ENCODE measurements at places on chromosomes 12 and 14.

DNA sequence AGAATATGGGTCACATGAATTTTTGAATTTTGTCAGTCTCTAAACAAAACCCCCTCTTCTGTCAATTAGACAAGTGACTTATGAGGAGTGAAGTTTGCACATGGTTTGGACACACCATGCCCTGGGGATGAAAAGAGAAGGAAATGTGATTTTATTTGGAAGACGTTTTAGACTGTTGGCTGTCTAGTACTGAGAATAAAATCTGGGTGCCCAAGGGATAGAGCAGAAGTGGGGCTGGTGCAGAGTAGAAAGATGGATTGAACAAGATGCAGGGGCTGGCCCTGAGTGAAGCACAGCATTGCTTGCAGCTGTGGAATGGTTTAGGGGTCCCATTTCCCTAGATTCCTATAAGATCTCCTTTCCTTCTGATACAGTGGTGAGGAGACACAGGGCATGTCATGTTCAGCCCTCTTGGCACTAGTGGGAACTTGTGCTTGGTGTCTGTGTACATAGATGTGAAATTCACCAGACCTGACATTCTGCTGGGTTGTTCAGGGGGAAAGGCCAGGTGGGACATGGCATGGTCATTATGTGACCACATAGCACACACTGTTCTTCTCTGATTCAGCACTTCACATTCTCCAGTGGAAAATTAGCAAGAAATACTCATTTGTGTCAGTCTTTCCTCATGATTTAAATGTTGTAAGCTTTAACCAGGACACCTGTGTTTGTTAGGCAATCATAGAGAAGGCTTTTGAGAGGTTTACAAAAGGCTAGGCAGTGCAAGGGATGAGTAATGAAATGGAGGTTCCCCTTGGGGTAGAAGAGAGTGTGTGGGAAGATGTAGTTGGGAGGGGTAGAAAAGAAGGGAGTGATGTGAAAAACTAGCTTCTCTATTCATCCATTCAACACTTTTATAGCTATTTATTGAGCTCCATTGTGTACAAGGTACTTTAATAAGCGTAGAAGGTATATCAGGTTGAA, 202.3 kb upstream of the IGF1 start:
- DNase-seq, result no peak

DNA sequence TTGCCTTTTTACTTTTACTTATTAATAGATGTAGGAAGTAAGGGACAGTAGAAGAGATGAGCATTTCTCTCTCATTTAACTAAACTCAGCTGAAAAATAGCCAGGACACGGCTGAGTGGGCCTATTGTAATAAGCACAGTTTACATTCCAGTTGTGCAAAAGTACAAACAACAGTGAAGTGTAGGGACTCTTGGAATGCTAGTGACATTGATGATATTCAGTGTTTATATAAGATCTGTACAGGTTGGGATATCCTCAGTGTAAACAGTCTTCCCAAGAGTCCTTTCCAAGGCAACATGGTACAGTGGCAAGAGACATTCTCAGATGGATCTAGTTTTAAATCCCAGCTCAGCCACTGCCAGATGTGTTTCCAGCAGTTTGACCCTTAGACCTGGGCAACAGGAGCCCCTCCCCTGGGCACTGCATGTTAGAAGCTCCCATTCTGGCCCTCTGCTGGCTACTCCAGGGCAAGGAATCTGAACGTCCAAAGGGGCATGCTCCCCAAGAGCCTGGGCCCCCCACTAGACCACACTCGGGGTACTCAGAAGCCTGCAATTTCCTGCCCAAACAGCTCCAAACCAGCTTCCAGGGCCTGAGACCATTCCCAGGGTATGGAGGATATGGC, 55.3 kb downstream of the STAB2 start:
- DNase-seq, result no peak

- no peak for DNase-seq
Measured at GRCh38 chr12:91561301-91561957, 378.8 kb upstream of the DCN start.

GRCh38 chr14:106380740-106381139, 854.4 kb downstream of the TMEM121 start:
- DNase-seq, result no peak

GRCh38 chr12:3593906-3594483, 103.0 kb downstream of the PRMT8 start:
- no peak for DNase-seq

- no peak for DNase-seq
Measured at GRCh38 chr14:53331247-53331646, 178.1 kb upstream of the DDHD1 start.

DNA sequence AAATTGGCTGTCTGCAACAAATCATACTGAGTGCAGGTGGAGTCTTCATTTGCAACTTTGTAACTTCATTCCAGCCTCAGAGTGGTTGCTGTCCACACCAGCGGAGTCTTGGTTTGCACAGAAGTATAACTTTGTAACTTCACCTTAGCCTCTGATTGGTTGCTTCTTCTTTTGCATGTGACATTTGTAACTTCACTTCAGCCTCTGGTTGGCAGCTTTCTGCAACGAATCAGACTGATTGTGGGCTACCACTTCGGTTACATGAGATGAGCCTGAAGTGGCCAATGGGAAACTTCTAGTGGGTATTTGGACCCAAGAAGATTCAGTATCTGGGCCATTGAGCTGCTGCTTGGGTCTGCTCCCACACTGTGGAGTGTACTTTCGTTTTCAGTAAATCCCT, 17.8 kb downstream of the RASSF8 start:
- DNase-seq, result no peak

GRCh38 chr12:83186419-83186818, 499.7 kb downstream of the TMTC2 start:
- no peak for DNase-seq

GRCh38 chr12:62783881-62784280, 151.1 kb downstream of the PPM1H start:
- DNase-seq, result no peak

GRCh38 chr14:104385531-104386101, 193.9 kb upstream of the C14orf180 start:
- no peak for DNase-seq

GRCh38 chr12:26426652-26427051, 231.3 kb downstream of the SSPN start:
- no peak for DNase-seq

- DNase-seq, result no peak
Measured at GRCh38 chr14:72545411-72546311, 348.2 kb downstream of the DPF3 start.

GRCh38 chr14:98404811-98405210, 867.2 kb downstream of the BCL11B start:
- no peak for DNase-seq

- no peak for DNase-seq
Measured at GRCh38 chr14:104384776-104385071, 194.8 kb upstream of the C14orf180 start.

DNA sequence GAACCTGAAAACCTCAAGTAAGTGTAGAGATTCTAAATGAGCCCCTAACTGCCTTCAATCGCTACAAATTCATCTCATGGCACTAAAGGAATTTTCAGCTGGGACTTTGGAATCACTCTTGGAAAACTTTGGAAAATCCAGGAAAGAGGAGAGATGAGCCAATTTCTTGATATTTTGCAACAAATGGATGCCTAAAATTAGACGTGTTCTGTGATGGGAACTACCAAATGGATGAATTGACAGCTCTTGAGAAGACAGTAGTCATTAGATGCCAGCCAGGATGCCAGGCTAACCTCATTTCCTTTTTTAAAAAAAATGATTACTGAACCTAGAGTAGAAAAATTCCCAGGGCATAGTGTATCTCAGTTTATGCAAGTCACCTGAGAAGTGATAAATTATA, 78.3 kb downstream of the NPAS3 start:
- no peak for DNase-seq

- no peak for DNase-seq
Measured at GRCh38 chr12:12933742-12934141, 18.2 kb downstream of the GPRC5D start.

GRCh38 chr14:25122211-25122610, 72.3 kb upstream of the STXBP6 start:
- no peak for DNase-seq

- DNase-seq, result no peak
Measured at GRCh38 chr12:50695961-50696360, 67.9 kb upstream of the ATF1 start.

DNA sequence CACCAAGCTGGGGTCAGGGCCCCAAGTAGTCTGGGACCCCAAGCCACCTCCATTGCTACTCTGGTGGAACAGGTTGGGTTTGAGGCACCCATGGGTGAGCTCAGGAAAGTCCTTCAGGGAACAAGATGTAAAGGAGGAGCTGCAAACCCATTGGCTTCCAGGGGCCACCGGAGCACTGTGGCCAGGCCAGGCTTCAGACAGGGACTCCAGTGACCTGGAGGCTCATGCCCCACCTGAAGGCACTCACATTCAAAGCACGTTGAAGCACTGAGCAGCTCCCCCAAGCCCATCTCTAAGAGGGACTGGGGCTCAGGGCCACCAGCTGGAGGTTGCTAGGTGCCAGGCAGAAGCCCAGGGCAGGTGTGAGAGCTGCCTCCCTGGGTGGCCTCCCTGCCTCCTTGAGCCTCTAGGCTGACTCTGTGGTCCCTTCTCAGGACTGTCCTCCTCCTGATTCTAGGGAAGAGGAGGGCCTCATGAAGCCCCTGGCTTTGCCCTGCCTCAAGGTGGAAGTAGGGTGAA, 49.1 kb downstream of the FAM222A start:
- no peak for DNase-seq

DNA sequence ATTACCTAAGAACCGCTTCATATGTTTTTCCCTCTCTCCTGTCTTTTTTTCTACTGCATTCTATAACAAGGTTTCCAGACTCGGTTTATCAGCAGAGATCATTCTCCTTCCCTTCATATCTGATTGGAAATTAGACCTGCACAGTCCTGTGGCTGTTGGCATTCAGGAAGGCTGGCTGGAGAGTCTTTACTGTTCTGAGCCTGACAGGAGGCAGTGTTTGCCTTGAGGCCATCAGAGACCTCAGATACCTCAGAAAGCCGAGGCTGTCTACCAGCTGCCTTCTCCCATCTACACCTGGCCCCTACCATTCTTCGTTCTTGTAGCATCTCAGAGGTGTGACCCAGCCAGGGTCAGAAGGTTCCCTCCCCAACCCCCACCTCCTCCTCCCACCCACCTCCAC, 182.0 kb downstream of the CAND1 start:
- DNase-seq, result no peak

DNA sequence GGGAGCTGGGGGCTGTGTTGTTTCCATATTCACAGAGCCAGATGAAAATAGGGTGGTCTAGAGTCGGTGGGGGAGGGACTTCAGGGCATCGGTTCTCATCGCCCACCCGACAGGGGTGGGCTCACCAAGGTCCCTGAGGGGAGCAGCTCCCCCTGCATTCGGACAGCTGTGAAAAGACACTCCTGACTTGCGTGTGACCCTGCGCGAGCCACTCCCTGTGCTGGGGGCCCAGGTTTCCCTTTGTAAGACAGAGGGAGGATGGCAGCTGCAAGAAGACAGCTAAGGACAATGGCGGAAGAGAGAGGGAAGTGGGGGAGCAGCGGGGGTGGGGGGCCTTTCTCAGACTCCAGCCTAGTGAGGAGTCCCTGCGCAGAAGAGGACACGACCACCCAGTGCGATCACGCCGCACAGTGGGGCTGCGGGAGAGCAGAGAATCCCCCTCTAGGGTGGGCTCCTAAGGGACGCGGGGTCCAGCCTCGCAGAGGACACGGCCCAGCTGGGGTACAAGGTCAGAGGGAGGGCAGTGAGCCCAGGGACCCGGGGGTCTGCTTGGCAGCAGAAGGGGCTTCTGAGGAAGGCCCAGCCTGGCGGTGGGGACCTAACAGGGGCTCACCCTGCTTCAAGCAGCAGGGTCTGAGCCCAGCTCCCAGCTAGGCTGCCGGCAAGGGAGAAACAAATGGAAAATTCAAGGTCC, 326.9 kb upstream of the DIO3 start:
- no peak for DNase-seq
